ENCODE measurements at places on chromosomes 5 and 9.

- no peak for DNase-seq
These were observed 84.9 kb downstream of the MTREX start for GRCh38 chr5:55392669-55393068.

DNA sequence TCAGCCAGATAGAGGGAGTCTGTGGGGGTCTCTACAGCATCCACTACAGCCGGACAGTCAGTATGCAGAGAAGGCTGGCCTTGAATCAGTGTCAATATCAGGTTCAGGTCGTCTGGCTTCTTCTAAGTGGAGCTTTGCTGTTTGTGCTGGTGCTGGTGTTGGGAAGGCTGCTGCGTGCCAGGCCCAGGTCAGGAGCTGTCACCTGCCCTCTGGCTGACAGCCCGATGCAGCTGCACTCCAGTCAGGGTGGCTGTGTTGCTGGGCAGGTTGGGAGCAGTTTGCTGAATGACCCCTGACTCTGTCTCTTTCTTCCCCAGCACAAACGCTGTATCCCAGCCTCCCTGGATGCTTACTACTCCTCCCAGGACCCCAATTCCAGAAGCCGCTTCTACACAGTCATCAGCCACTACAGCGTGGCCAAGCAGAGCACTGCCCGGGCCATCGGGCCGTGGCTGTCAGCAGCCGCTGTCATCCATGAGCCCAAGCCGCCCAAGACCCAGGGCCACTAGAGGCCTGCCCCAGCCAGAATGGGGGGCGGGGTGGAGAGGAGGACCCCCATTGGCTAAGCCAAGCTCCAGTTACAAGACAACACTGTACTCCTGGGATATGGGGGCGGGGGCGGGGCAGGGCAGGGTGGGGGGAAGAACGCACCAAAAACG is 61.6 kb downstream of the NSG2 start:
- no peak for DNase-seq

GRCh38 chr5:99331061-99331460 is 402.3 kb upstream of the CHD1 start:
- DNase-seq, result no peak

DNA sequence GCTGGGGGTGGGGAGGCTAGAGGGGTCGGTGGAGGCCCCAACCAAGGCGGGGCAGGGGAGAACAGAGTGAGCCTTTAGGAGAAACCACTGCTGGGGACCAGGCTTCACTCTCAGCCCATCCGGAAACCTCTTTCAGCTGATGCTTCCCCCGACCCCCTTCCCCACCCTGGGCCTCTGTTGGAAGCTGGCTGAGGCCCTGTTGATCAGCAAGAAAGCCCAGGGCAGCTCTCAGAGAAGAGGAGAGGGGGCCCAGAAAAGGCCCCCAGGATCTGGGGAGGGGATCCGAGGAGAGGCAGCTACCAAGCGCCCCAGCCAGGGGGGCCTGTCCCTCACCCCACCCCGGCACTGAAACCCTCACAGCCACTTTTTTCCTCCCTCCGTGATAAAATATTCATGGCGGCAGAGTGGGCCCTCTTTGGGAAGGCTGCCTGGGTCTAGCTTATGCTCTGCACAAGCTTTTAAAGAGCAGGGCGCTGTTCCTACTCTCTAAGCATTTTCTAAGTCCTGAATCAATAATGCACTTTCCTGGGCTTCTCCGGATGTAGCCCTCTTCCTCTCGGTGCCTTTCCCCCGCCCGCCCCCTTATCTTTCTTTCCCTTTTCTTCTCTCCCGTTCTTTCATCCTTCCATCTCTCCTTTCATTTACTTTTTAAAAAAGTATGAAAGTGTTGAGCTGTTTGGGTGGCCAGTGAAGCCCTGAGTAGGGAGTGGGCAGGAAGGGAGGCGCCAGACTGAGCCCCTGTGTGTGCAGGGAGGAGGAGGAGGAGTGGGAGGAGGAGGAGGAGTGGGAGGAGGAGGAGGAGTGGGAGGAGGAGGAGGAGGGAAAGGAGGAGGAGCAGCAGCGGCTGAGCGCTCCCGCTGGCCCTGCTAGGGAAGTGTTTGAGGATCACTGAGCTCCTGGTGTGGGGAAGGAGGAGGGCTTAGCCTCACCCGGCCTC is 23.5 kb downstream of the NTNG2 start:
- DNase-seq, result no peak

DNA sequence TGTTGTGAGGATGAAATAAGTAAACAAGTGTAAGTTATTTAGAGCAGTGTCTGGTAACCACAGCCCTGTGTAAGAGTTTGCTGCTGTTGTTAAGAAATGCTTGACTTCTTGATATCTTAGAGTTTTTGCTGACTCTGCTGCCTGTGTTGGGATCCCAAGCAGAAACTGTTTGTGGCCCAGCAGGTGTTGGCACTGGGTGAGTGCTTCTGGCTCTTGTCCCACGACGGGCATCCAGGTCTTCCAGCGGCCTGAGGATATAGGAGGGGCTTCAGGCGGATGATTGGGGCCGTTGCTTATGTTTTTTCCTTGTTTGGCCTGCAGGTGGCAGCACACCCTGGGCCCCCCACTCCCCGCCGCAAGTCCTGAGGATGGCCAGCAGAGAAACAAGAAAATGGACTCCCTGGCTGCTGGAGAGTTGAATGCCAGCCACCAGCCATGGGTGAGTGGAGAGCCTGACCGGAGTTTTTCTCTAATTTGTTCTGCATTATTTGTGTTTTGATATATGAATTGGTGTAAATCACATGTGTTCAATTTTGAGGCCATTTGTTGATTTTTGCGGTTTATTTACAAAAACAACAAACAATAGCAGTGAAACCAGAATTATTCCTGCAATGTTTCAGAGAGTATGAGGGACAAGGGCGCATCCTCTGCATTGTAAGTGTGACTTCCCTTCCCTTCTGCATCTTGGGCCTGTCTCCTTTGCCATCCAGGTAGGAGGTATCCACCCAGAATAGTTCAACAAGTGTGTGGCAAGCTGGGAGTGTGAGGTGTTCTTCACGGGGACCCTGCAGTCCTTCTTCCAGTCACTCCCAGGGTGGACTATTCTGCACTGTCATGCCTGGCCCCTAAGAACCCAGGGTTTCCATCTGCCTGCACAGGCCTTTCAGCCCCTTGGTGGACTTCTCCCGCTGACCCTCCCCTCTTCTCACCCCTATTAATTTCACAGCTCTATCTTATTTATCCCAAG is 50.3 kb downstream of the SLC22A5 start:
- no peak for DNase-seq

DNA sequence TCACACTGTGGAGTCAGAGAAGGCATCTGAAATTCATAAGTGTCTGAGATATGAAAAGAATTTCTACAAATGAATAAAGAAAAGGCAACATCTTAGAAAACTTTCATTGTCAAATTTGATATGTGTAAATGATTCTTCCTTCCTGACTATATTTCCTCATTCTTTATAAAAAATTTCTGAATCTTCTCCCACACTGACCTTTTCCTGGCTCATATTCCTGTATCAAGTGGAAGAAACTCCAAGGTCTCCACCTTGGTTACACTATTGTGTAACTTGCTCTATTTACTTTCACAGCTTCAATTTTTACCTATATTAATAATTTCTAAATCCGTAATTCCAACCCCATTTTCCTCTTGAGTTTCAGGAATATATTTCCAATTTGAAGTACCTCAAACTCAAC is 93.5 kb upstream of the FBXL7 start:
- DNase-seq, result no peak

All from suprapubic skin (tissue), 4 donors.